ENCODE measurements at places on chromosomes 6 and 20.

GRCh38 chr6:31815025-31815838, at the start of the genes HSPA1A and HSPA1L:
Gene HSPA1A, plus strand, starts transcription at chr6:31815543. Its CDS starts 214 bp downstream, at chr6:31815757.
Gene HSPA1L, minus strand, starts transcription at chr6:31815283. Its CDS starts 3,311 bp downstream, at chr6:31811972.
- peak; percentile 94 for DNase-seq

DNA sequence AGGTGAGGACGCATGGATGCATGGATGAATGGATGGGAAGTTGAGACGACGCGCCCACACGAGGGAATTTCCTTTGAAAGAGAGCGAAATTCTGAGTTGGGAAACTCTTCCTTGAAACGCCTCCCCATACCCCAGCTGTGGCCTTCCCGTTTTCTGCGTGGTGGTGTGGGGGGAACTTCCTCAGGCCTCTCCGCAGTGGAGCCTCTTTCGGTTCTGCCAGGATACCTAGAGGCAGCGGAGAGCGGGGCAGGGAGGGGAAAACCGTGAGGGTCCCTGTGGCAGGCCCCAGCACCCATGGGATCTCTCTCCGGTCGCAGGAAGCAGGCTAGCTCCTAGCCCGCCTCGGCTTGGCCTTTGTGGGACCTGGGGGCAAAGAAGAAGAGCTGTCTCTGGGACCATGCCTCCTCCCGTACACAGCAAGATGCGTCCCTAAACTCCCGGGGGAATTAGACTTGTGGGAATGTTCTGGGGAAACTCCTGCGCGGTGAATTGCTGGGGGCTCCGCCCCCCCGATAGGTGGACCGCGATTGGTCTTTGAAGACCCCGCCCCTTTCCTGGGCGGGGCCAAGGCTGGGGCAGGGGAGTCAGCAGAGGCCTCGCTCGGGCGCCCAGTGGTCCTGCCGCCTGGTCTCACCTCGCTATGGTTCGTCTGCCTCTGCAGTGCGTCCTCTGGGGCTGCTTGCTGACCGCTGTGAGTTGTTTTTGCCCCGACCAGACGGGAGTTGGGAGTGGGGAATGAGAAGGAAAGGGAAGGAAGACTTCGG, at the start of gene CD40:
Gene CD40, plus strand, starts transcription at position 611 of the 764 bp plus-strand sequence. Its CDS starts 30 bp downstream, at position 641.
- DNase-seq: peak; percentile 50

DNA sequence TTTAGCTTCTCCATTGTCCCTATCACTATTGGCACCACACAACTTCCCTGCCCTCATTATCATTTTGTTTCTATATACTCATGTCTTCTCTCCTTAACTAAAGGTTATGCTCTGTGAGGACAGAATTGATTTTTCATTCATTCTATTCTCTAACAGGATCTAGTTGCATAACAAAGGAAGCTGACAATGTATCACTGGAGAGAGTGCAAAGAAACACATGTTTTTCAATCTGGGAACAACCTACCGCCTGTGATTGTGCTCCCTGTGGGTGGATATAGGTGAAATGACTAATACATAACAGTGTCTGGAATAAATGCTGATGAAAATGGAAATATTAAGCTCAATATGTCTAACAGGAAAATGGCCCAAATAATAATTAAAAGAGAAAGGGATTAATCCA, 56.6 kb downstream of the COL12A1 start:
- no peak for DNase-seq

- no peak for DNase-seq
Observed at GRCh38 chr6:4950836-4951533, 52.9 kb downstream of the RPP40 start.

DNA sequence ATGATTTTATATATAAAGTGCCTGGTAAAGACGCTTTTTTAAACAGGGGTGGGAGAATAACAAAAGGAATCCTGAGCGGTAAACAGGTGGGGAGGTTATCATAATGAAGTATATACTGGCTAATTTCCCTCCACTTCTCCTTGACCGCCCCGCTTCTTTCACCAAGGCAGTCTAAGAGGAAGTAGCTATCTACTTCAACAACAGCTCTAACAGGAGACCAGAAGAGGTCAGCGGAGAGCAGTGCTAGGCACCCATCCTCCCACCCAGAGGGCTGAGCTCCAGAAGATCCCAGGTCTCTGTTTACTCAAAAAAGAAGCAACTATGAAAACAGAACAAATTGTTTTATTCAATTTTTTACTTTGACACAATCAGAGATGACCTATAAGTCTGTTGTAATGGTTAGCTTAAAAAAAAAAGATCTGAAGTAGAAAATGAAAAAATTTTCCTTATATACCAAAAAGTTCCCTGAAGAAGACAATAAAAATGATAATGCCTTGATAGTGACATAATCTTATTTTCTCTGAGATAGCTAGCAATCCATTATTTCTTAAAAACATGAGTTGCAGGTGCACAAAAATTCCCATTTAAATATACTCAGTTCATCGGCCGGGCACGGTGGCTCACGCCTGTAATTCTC, 141.1 kb downstream of the PDSS2 start:
- DNase-seq: no peak

GRCh38 chr6:149233056-149233715, 84.3 kb upstream of the TAB2 start:
- peak; percentile 60 for DNase-seq

GRCh38 chr6:144500892-144501291, 215.8 kb downstream of the UTRN start:
- no peak for DNase-seq

DNA sequence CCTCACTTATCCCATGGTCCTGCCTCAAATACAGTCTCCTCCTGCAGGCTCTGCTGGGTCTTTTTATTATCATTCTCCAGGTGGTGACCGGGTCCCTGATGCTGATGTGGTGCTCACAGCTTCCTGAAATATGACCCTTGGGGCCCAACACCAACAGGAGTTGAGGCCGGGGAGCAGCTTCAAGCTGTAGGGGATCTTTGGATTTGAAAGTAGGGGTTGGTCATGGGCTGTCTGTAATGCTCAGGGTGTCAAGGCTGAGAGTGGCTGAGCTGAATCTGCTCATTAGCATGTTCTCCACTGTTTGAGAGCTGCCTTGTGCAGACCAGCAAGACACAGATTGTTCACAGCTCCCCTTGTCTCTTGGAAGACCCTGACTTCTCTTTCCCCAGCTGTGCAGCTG, 35.5 kb downstream of the HLA-F start:
- DNase-seq: no peak

DNA sequence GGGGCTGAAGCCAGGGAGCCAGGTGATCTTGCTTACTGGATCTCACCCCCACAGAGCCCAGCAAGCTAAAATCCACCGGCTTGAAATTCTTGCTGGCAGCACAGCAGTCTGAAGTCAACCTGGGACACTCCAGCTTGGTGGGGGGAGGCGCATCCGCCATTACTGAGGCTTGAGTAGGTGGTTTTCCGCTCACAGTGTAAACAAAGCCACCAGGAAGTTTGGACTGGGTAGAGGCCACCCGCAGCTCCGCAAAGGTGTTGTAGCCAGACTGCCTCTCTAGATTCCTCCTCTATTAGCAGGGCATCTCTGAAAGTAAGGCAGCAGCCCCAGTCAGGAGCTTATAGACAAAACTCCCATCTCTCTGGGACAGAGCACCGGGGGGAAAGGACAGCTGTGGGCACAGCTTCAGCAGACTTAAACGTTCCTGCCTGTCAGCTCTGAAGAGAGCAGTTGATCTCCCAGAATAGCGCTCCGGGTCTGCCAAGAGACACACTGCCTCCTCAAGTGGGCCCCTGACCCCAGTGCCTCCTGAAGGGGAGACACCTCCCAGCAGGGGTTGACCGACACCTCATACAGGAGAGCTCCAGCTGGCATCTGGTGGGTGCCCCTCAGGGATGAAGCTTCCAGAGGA, 206.3 kb upstream of the KHDRBS2 start:
- DNase-seq: no peak

GRCh38 chr6:166927240-166927934, 29.0 kb downstream of the RNASET2 start:
- DNase-seq: no peak

- DNase-seq: no peak
Observed at GRCh38 chr6:3794092-3794491, 42.6 kb upstream of the PXDC1 start.

DNA sequence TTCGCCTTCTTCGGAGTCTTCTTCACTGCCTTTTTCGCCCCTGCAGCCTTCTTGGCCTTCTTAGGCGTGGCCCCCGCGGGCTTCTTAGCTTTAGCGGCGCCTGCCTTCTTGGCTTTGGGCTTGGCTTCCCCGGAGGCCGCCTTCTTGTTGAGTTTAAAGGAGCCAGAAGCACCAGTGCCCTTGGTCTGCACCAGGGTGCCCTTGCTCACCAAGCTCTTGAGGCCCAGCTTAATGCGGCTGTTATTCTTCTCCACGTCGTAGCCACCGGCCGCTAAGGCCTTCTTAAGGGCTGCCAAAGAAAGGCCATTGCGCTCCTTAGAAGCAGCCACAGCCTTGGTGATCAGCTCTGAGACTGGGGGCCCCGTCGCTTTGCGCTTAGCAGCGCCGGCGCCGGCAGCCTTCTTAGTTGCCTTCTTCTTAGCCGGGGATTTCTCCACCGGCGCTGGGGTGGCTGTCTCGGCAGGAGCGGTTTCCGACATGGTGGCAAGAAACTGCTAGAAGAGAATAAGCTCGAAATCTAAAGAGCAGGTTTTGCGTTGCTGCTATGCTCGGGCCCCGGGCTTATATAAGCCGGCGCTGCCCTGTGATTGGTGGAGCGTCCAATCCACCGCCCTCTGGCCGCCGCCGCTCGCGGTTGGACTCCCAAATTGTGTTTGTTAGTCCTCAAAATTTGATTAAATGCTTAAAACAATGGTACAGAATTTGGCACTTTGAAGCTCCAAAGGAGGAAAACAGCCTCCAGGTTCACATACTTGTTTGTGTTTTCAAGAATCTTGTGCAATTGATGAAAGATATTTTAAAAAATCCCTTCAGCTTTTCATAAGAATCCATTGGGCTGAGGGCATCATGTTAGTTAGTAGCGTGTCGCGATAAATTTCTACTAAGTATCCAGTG, 44.9 kb downstream of the OR2B2 start:
- DNase-seq: peak; percentile 59

DNA sequence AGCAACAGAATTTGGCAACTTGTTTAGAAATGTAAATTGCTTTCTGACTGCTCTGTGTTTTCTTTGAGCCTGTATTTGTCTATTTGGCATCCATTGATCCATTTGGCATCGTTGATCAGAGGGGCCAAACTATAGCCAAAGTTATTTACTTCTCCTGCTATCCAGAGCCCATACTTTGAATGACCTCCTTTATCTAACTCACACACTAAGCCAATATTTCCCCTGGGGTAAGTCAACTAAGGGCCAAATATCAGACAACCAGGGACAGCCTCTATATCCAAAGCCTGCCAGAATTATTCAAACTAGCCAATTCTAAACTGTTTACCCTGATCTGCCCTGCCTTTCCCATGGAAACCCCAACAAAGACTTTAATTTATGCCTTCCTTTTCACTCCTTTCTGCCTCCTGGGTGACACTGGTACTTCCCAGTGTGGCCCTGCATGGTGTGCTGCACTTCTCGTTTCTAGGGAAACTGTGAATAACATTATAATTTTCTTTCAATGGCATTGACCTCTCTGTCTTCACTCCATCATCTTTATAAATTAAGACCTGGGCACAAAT, 19.8 kb upstream of the ZNF184 start:
- no peak for DNase-seq

GRCh38 chr20:41786158-41786557, 168.0 kb upstream of the CHD6 start:
- peak; percentile 1 for DNase-seq

DNA sequence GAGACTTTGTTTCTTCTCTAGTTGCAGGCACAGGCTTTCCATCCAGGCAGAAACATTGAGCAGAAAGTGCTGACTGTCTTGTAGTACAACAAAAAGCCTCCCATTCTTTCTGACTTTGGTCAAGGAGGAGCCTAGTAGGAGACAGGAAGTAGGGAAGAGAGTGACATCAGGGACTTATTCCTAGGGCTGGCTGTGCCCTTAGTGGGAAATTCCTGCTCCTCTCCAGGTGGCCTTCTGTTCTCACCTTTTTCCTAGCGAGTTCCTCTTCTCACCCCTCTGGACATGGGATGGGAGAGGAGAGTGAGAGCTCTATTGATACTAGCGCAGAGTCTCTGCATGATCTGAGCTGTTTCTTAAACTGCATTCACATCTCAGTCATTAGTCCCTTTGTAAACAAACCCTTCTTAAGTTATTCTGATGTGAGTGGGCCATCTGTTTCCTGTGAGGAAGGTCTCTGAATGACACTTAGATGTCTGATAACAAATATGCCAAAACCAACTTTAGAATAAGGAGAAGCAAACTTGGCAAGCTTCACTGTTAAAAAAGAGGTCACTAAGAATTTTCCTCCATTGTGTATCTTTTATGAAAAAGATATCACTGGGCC, 455.0 kb downstream of the GJA1 start:
- DNase-seq: no peak

GRCh38 chr6:146433881-146434731, 109.5 kb upstream of the RAB32 start:
- DNase-seq: no peak

- no peak for DNase-seq
Observed at GRCh38 chr6:12608016-12608860, 108.3 kb upstream of the PHACTR1 start.

GRCh38 chr6:80133020-80133419, 26.5 kb downstream of the BCKDHB start:
- DNase-seq: peak; percentile 84

DNA sequence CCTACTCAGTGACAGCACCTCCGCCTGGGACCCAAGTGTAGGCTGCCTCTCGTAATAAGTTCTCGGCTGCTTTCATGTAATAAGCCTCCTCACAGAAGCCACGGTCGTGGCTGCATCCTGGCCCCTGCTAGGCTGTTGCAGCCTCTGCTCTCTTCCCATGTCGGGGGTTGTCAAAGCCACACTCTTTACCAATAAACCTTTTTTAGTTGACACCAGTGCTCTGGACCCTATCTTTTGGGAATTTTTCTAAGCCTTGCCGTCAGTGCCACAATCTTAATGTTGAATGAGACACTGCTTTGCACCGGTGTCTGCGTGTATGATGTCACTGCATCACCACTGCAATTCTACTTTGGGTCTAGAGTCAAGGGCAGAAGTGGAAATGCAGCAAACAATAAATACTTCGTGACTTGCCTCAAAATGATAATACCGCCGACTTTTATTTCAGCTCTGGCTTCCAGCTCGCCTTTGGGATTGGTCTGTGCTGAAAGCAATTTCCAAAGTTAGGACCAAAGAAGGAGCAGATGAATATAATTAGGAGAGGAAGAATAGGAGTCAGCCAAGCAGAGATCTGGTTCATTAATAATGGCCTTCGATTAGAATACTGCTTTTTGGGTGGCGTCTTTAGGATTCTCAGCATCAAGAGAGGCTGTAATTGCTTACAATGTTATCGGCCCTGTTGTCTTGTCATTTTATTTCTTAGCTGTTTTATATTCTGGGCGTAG, 57.6 kb upstream of the CCN6 start:
- no peak for DNase-seq

GRCh38 chr6:140414966-140415620, 1040.6 kb upstream of the CITED2 start:
- DNase-seq: no peak

DNA sequence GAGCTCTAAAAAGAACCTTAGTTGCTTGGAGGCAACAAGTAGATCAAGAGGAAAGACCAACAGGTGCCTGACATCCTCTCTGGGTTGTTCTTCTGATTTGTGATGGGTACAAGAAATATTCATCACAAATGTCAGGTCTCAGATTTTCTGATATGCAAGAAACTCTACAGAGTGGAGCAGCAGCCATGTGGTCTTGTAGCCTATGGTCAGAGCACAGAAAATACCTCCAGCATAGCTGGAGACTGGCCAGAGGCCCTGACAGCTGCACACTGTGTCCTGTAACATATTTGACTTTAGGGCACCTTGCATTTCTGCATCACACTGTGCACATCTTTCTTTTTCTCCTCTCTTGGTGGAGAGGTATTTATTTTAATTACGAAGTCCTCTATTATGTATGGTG, 116.3 kb downstream of the GMPR start:
- DNase-seq: no peak

GRCh38 chr6:90326404-90327057, 29.9 kb upstream of the BACH2 start:
- DNase-seq: no peak

- DNase-seq: no peak
Observed at GRCh38 chr6:111798281-111798725, 74.9 kb downstream of the FYN start.
